Stimulated activated CD8-positive, alpha-beta memory T cell treated with anti-CD3 and anti-CD28 coated beads, Interleukin-7, amount 100 ng/mL, for 4 hours (primary cell): ENCODE measurements at places on chromosomes 2 and 18.

- DNase-seq = no peak
Measured at GRCh38 chr2:112165296-112165695, 27.1 kb downstream of the FBLN7 start.

- no peak for DNase-seq
Measured at GRCh38 chr2:85945172-85945571, 56.4 kb upstream of the ST3GAL5 start.

- DNase-seq = no peak
Measured at GRCh38 chr18:62577765-62578164, 54.9 kb downstream of the ZCCHC2 start.

GRCh38 chr2:100801402-100801801, 18.5 kb upstream of the NPAS2 start:
- no peak for DNase-seq

GRCh38 chr2:74702001-74702715, 48.1 kb downstream of the SEMA4F start:
- no peak for DNase-seq

DNA sequence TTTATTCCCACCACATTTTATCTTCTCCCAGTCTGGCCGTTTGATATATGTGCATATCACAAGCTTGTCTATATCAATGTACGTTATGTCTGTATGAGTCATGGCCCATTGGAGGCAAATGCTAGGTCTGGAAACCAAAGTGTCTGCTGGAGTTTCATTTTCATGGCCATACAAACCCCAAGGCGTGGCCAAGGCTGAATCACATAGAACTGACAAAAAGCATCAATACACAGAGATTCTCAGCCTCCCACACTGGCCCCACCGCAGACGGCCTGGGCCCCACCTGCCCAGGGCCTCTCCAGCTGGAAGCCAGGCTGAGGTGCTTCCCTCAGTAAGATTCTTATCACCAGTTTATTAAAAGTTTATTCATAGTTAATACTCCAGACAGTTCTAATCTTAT, 40.5 kb upstream of the SALL3 start:
- DNase-seq = no peak
